Activated T-helper 2 cell treated with anti-CD3 and anti-CD28 coated beads, Interferon-gamma antibody, Interleukin-2, Interleukin-4, amounts not matched to agents 10 μg/mL and 5 μg/mL and 100 μg/mL, durations not matched to agents 14 hours and 24 hours and 36 hours (primary cell): ENCODE measurements at places on chromosomes 3 and 15.
A peak's percentile ranks its signal among the peaks of the same experiment; 100 is the strongest.

DNA sequence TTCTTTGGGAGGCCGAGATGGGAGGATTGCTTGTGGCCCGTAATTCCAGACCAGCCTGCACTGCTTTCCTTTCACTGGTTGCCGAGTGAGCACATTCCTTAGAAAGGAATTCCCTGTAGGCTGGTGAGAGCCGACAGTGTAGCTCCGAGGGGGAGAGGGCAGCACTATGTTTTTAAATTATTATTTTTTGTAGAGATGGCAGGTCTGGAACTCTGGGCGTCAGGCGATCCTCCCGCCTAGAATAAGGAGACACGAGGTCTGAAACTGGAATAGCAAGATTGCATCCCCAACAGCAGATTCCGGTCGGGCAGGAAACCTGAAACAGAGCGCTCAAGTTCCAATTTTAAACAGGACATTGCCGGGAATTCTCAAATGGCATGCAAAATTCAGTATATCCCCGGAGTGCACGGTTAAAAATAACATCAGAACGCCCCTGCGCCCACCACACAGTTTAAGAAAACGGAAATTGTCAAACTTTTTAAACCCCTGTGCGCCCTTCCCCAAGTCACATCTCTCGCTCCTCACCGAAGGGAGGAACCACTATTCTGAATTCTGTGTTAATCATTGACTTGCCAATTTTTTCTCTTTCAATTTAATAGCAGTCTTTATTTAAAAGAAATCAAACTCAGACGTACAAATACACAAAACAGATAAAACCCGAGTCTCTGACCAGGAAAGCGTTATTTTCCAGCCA is 643 bp upstream of the RNU5B-1 start:
- peak overlapping the region; percentile 87 for H3K4me3 ChIP-seq
- H3K36me3 ChIP-seq, result no peaks in the 10 kb centered on the region
- H3K27me3 ChIP-seq, result no peaks in the 10 kb centered on the region
- peaks cover 22% of the 10 kb centered on the region for H3K4me1 ChIP-seq
- peak overlapping the region; percentile 96 for H3K27ac ChIP-seq
- no peak for DNase-seq

- no peak for DNase-seq
- H3K4me3 ChIP-seq, result no peak overlapping the region
- no peaks in the 10 kb centered on the region for H3K4me1 ChIP-seq
- H3K27me3 ChIP-seq, result peaks cover 18% of the 10 kb centered on the region
- no peaks in the 10 kb centered on the region for H3K36me3 ChIP-seq
Measured at GRCh38 chr3:124774841-124775402, 44.7 kb downstream of the UMPS start.

GRCh38 chr3:170295586-170295985 is 61.9 kb upstream of the SKIL start:
- H3K4me3 ChIP-seq, result no peak overlapping the region
- no peaks in the 10 kb centered on the region for H3K4me1 ChIP-seq
- peaks cover 7% of the 10 kb centered on the region for H3K36me3 ChIP-seq
- no peaks in the 10 kb centered on the region for H3K27me3 ChIP-seq
- H3K27ac ChIP-seq, result no peak overlapping the region
- DNase-seq, result no peak

- H3K36me3 ChIP-seq, result peaks cover 30% of the 10 kb centered on the region
- peaks cover 15% of the 10 kb centered on the region for H3K4me1 ChIP-seq
- no peak overlapping the region for H3K27ac ChIP-seq
- H3K4me3 ChIP-seq, result no peak overlapping the region
- H3K27me3 ChIP-seq, result no peaks in the 10 kb centered on the region
Measured at GRCh38 chr3:108673988-108674661, 83.1 kb downstream of the RETNLB start.

- DNase-seq, result no peak
- peaks cover 6% of the 10 kb centered on the region for H3K4me1 ChIP-seq
- H3K27me3 ChIP-seq, result no peaks in the 10 kb centered on the region
- H3K27ac ChIP-seq, result no peak overlapping the region
- peaks cover 6% of the 10 kb centered on the region for H3K36me3 ChIP-seq
Measured at GRCh38 chr15:57017024-57017423, 98.6 kb downstream of the TCF12 start.

DNA sequence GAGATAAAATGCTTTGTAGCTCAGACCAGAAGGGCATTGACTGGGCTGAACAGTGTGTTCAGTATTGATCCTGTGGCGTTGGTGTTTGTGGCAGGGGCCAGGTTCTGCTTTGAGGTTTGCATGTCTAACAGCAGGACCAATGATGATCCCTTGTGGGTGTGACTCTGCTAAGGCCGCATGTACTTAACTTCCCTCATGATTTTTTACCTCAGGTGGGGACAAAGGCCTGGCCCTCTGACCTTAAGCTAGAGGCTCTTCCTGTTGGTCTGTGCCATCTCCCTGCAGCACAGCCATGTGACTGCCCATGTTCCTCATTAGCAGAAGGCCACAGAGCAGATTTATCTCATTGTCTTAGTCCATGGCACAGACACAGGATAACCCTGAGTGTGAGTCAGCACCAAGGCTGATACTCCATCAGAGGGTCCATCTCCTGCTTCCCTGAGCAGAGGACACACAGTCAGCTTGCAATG is 34.3 kb upstream of the BSN start:
- H3K36me3 ChIP-seq, result peaks cover 17% of the 10 kb centered on the region
- H3K4me3 ChIP-seq, result no peak overlapping the region
- no peak overlapping the region for H3K27ac ChIP-seq
- H3K27me3 ChIP-seq, result no peaks in the 10 kb centered on the region

DNA sequence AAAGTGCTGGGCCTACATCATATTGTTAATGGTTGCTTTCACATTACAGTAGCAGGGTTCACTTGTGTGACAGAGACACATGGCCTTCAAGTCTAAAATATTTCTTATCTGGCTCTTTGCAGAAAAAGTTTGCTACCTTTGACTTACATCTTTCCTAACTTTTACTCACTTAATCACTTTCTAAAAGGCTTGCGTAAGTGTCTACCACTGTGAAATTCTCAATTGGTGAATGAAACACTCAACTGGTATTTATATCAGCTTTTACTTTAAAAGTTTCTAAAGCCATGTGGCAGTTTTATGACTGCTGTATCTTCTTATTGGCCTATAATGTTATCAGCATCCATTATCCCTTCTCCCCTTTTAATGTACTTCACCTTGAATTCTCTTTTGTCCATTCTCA is 554.5 kb downstream of the ZIC1 start:
- H3K4me1 ChIP-seq, result no peaks in the 10 kb centered on the region
- DNase-seq, result no peak

DNA sequence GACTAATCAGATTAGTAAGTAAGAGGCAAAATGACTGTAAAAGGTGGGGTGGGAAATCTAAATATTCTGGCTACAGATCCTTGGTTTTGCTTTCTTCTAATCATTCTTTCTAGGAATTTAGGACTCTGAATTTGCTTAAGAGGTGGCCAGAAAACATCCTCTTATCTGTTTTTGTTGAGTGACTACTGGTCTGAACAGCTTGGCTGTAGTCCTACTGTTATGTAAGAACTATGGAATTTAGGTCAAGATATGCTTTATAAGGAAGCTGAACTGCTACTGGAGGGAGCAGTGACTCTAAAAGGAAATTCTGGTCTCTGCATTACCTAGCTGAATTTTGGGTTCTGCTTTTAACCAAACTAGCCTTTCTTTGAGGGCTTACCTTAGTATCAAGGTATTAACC is 33.5 kb upstream of the CSPG5 start:
- peaks cover 47% of the 10 kb centered on the region for H3K36me3 ChIP-seq
- no peaks in the 10 kb centered on the region for H3K27me3 ChIP-seq
- DNase-seq, result no peak
- H3K4me1 ChIP-seq, result no peaks in the 10 kb centered on the region
- H3K4me3 ChIP-seq, result no peak overlapping the region

DNA sequence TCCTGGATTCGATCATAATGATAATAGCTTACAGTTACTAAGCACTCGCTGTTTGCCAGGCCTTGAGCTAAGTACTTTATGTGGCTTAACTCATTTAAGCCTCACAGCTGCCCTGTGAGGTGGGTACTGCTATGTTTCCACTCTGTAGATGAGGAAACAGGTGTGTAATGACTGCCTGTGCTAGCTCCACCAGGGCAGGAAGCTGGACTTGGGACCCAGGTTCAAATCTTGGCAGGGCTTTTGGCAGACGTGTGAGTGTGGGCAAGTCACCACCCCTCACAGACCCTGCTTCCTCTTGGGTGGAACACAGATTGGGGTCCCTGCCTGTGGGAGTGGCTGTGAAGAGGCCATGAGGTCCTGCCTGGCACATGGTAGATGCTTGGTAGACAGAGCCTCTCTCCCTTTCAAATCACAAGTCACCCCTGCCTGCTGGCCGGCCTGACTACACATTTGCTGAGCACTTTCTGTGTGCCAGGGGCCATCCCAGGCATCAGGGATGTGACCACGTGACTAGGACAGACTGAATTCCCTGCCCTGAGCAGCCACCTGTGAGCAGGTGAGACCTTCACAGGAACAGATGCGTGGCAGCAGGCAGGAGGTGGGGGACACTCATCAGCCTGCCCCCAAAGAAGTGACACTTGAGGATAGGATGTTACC is 3.7 kb downstream of the EFCC1 start:
- DNase-seq, result no peak
- peaks cover 27% of the 10 kb centered on the region for H3K4me1 ChIP-seq
- H3K27ac ChIP-seq, result no peak overlapping the region
- H3K36me3 ChIP-seq, result no peaks in the 10 kb centered on the region
- H3K27me3 ChIP-seq, result peaks cover 48% of the 10 kb centered on the region

DNA sequence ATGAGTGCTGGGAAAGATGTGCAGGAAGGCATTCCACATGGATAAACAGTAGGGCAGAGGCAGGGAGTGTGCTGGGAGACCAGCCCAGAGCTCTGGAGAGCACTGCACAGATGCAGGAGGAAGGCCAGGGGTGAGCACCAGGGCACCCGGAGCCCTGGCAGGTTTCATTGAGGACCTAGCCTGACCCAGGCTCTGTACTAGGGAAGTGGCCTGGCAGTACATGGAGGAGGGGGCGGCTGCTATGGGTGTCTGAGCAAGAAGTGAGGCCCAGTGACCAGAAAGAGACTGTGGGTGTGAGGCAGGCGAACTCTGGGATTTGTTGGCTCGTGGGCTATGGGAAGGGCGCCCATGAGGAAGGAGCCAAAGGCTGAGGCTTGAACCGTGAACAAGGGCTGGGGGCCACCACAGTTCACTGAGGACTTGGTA is 139.1 kb downstream of the DNAJB8 start:
- H3K4me3 ChIP-seq, result no peak overlapping the region
- H3K27me3 ChIP-seq, result no peaks in the 10 kb centered on the region
- peaks cover 21% of the 10 kb centered on the region for H3K4me1 ChIP-seq
- DNase-seq, result no peak

GRCh38 chr3:108062051-108062450 is 28.8 kb downstream of the CD47 start:
- no peak overlapping the region for H3K4me3 ChIP-seq
- H3K4me1 ChIP-seq, result peaks cover 26% of the 10 kb centered on the region
- DNase-seq, result no peak
- H3K36me3 ChIP-seq, result peaks cover 74% of the 10 kb centered on the region
- no peak overlapping the region for H3K27ac ChIP-seq
